Progenitor cell of endocrine pancreas (in vitro differentiated cells): ENCODE measurements at places on chromosomes 2 and 18.

DNA sequence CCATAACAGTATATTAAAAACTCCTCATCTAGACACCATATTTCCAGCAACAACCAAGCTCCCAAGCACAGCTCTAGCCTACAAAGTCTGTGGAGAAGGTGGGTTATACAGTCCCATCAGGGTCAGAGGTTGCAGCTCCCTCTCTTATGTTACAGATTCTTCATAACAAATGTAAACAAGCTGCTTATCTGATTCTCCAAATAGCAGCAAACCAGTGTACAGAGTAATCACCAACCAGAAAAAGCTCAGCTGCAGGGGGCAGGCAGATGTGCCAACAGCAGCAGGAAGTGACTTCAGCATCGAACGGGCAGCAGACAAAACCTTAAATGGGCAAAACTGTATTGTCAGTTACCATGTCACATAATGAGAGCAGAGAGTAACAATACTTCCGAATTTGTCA is 52.9 kb upstream of the NABP1 start:
- no peak for DNase-seq

DNA sequence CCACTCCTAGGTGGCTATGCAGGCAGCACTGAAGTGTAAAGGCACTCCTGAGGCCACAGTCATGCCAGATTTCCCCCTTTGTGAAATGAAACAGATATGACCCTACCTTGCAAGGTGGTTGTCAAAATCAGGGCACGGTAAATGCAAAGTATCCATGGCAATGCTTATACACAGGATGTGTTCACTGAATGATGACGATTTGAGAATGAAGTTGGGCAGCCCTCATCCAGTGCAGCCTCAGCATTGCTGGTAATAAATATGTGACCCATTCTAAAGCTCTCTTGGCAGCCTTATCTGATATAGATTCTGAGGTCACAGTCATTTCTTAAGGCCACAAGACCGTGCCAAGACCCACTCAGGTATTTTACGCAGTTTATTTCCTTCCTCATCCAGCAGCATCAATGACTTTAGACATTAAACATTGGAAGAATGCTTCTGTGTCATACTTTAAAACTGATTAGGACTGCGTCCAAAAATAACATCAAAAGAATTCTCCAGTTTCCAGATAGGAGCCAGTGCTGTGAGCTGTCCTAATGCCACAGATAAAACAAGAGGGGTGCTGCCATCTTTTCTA is 125.5 kb upstream of the SERTAD2 start:
- DNase-seq = no peak

GRCh38 chr18:28823506-28824182 is 646.7 kb upstream of the CDH2 start:
- DNase-seq = no peak

GRCh38 chr2:101398116-101398821 is 11.0 kb upstream of the CREG2 start:
- DNase-seq = no peak

DNA sequence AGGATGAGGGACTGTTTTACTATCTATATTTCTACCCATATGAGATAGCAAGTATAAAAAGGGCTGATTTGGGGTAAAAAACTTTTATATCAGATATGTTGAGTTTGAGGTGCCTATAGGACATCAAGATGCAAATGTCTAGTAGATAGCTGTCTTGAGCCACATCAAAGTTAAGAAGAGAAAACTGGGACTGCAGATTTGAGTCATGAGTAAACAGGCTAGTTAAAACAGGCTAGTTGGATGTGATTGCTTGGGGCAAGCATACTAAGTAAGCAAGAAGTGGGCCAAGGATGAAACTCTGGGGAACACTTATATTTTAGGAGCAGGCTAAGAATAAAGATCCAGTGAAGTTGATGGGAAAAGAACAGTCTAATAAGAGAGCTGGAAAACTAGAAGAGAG is 2.8 kb upstream of the SCRN3 start:
- no peak for DNase-seq

GRCh38 chr2:10022445-10022844 is 20.9 kb upstream of the KLF11 start:
- no peak for DNase-seq

GRCh38 chr2:188028739-188029138 is 262.9 kb upstream of the GULP1 start:
- DNase-seq = no peak

GRCh38 chr2:172753610-172754009 is 18.0 kb downstream of the RAPGEF4 start:
- no peak for DNase-seq

GRCh38 chr2:137525132-137525531 is 439.1 kb upstream of the HNMT start:
- no peak for DNase-seq

DNA sequence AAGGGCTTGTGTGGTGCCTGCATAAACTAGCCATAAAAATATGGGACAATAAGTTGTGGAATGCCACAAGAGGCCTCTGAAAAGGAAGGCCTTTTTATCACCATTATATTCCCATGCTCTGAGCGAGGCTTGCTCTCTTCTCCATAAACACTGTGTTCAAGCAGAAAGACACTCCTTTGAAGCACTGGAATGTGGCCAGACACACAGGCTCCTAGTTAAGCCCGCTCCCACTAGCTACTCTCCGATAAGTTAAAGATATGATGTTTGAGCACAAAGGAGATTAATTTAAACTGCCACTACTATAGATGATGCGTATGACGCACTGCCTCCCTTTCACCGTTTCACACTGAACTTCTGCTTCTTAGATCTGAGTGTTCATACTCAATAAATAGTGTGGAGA is 188.7 kb upstream of the TWIST2 start:
- no peak for DNase-seq

DNA sequence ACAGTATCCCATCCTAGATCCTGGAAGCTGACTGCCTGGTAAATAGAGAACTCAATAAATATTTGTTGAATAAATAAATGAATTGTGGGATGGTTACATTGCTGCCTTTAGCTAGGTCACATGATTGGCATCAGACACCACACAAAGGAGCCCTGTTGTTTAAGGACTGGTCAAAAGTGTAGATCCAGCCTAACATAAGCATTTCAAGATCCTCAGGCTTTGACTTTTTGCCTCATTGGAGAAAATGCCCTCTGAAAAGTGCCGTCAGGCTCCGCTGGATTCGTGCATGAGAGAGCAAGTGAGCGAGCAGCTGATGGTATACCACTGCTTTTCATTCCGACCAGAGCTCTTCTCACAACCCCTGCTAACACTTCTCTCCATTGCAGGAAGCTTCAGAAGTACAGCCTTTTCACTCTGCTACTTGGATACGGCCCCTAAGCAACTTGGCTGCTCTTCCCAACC is 1.3 kb upstream of the ZNF24 start:
- no peak for DNase-seq

- DNase-seq = no peak
Observed at GRCh38 chr18:75376004-75376403, 51.5 kb downstream of the SMIM21 start.

- no peak for DNase-seq
Observed at GRCh38 chr2:8344144-8345097, 337.4 kb upstream of the ID2 start.

DNA sequence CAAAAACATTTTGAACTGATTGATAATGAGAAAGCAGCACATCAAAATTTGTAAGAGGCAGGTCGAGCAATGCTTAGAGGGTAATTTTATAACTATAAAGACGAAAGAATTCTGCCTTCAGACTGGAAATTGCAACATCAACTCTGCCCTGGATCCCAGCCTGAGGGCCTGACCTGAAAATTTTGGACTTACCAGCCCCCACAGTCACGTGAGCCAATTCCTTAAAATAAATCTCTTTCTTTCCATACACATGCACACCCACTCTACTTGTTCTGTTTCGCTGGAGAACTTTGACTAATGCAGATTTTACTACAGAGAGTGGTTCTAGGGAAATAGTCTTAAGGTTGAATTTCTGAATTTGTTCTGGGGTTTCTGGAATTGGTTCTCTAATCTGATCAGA is 14.6 kb upstream of the ACOXL start:
- no peak for DNase-seq

- no peak for DNase-seq
Observed at GRCh38 chr2:36695746-36696415, 626 bp upstream of the VIT start.

- no peak for DNase-seq
Observed at GRCh38 chr2:66414896-66415295, 20.0 kb upstream of the MEIS1 start.

DNA sequence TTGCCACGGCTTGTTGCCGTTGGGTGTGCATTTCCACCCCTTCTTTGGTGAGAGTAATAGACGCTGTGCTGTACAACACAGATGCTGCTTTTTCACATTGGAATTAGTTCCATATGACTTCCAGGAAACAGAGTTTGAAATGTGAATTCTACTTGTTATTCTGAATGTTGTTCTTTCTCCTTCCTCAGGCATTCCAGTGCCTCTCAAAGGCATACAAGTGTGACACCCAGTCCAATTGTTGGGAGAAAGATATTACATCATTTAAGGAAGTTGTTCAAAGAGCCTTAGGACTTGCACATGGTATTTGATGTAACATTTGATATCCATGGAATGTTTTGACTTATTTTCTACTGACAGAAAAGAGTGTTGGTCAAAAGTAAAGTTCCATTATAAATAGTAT is 134.4 kb upstream of the LTBP1 start:
- no peak for DNase-seq

DNA sequence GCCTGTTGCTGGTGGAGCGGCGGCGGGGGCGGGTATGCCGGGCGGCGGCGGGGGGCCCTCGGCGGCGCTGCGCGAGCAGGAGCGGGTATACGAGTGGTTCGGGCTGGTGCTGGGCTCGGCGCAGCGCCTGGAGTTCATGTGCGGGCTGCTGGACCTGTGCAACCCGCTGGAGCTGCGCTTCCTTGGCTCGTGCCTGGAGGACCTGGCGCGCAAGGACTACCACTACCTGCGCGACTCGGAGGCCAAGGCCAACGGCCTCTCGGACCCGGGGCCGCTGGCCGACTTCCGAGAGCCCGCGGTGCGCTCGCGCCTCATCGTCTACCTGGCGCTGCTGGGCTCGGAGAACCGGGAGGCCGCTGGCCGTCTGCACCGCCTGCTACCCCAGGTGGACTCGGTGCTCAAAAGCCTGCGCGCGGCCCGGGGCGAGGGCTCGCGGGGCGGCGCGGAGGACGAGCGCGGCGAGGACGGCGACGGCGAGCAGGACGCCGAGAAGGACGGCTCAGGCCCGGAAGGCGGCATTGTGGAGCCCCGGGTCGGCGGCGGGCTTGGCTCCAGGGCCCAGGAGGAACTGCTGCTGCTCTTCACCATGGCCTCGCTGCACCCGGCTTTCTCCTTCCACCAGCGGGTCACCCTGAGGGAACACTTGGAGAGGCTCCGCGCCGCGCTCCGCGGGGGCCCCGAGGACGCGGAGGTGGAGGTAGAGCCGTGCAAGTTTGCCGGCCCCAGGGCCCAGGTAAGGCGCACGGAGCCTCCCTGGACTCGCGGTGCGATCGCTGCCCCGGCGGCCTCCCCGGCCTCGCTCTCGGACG is 1.0 kb downstream of the ZCCHC2 start:
- peak; percentile 42 for DNase-seq

DNA sequence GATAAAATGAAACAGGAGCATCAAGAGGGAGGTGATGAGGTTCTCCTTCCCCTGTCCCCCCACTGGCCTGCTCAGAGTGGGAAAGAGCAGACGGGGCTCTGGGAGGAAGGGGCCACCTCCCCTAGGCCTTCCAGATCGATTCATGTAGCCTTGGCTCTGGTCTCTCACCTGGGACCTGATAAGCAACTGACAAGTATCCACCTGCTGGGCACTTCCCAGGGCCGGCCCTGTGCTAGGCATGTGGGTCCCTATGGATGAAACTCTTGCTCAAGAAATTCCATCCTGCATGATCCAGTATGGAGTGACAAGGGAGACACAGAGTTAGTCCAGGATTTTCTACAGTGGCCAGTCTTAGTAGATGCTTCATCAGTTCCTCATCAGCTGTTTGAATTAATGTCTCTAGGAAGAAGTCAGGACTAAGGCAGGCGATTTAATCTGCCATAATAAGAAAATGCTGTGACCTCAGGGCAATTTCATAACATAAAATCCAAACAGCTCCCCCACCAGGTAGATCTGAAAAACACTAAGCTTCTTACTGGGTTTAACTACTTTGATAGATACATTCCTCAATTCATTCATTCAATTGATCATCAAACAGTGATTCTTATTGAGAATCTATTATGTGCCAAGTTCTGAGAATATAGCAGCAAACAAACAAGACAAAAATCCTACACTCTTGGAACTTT is 44.7 kb upstream of the ZFP36L2 start:
- DNase-seq = no peak

DNA sequence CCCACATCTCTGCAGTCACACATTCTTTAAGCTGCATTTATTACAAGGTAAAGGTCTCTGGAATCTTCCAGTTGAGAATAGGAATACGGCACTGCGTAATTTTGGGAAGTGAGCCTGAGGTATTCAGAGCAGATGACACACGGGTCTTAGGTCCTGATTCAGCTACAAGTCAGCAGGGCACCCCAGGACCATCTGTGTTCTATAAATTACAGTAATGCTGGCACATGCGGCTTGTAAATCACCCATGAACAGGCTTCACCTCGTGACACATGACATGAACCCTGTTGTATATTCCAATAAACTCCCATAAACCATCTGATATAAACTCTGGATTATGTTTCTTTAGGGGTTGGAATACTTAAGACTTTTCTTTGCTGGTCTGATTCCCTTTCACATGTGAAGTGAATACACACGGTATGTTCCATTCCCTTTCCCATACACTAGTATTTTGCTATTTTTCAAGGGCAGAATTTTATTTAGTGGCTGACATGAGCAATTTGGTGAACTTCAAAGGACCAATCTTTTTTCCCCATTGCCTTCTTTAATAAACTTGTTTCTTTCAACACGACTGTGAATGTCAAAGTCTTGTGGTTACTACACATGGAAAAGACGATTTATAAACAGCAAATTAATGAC is 298.6 kb downstream of the MEIS1 start:
- no peak for DNase-seq

DNA sequence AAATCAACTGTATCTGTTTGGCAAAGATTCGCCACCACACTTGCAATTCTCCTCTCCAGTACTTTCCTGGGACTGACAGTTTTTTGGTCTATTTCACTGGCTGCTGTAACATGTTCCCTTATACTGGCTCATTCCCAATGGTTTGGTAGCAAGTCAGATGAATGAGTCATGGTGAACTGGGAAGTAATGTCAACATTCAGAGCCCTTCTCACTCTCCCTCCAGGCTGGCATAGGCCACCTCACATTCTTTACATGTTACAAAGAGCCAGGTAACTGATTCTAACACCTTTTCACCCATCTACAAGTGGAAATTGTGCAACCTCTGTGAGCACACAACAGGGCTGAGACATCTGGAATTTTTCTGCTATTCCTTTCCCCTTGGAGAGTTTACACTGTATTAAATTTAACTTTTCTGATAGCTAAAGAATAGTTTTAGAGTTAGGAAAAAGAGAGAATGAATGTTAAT is 111.3 kb upstream of the TLK1 start:
- no peak for DNase-seq

GRCh38 chr18:38648179-38648578 is 1082.6 kb upstream of the CELF4 start:
- DNase-seq = no peak

- no peak for DNase-seq
Observed at GRCh38 chr18:12597760-12598159, 60.1 kb downstream of the SPIRE1 start.

DNA sequence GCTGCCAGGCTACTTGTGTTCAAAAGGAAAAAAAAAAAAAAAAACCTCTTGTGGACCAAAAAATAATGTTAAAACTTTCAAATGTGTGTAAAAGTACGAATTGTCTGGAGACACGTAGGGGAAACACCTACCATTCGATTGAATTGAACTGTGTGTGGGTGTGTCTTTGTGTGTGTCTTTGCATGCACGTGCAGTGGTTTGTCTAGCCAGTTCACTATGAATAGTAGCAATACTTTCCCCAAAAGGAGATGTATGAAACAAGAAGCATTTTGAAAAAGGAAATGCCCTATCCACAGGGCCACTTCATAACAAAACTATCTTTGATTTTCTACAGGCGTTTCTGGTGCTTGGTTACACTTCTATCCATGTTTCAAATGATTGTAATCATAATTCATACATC is 186.8 kb downstream of the RPRM start:
- no peak for DNase-seq
